ENCODE measurements at places on chromosomes 16 and 17. TPM values are rescaled to one million over a fixed set of nuclear protein-coding genes. Genes with fewer than 3 reads are reported as not detected.
A peak's percentile ranks its signal among the peaks of the same experiment; 100 is the strongest.

DPEP3 gene
- not detected for total RNA-seq

LCMT1 gene
- 90.6 TPM for total RNA-seq

KRTAP17-1 gene
- not detected for total RNA-seq

TP53TG3D gene
- total RNA-seq: 1.4 TPM

- no peak overlapping the region for H3K4me3 ChIP-seq
- H3K27me3 ChIP-seq: no peaks in the 10 kb centered on the region
- H3K4me1 ChIP-seq: peaks cover 3% of the 10 kb centered on the region
Observed at GRCh38 chr17:76644995-76645394, 1.4 kb upstream of the ST6GALNAC1 start.

- no peaks in the 10 kb centered on the region for H3K36me3 ChIP-seq
- peaks cover 60% of the 10 kb centered on the region for H3K4me1 ChIP-seq
- peak overlapping the region; percentile 74 for H3K4me3 ChIP-seq
- H3K27ac ChIP-seq: peak overlapping the region; percentile 88
Observed at GRCh38 chr17:45315648-45316433, 979 bp downstream of the MAP3K14 start.

GRCh38 chr16:11572301-11572995 lies 14.3 kb downstream of the LITAF start:
- no peak overlapping the region for H3K27ac ChIP-seq
- H3K4me3 ChIP-seq: no peak overlapping the region
- DNase-seq: no peak
- no peaks in the 10 kb centered on the region for H3K36me3 ChIP-seq
- H3K4me1 ChIP-seq: peaks cover 11% of the 10 kb centered on the region

GRCh38 chr17:75288770-75289114 lies 491 bp downstream of the SLC25A19 start:
- H3K36me3 ChIP-seq: peaks cover 14% of the 10 kb centered on the region
- no peaks in the 10 kb centered on the region for H3K27me3 ChIP-seq
- peak overlapping the region; percentile 86 for H3K4me3 ChIP-seq
- H3K4me1 ChIP-seq: peaks cover 9% of the 10 kb centered on the region

DNA sequence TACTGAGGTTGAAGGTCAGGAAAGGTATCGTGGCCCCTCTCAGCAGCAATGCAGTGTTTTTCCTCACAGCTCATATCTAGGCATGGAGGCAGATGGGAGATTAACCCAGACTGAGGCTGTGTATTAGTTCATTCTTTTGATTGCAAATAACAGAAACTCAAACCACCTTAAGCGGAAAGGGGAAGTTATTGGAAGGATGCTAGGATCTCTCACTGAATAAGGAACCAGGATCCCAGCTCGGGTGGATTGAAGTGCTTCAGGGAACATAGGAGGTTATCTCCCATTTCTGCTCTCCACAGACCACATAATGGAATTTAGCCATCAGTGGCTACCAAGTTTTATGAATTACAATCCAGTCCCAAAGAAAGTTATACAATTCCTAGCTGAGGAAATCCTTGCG lies 8.2 kb downstream of the ZNF689 start:
- H3K27me3 ChIP-seq: no peaks in the 10 kb centered on the region
- H3K4me1 ChIP-seq: no peaks in the 10 kb centered on the region
- H3K27ac ChIP-seq: no peak overlapping the region
- no peak for DNase-seq

DNA sequence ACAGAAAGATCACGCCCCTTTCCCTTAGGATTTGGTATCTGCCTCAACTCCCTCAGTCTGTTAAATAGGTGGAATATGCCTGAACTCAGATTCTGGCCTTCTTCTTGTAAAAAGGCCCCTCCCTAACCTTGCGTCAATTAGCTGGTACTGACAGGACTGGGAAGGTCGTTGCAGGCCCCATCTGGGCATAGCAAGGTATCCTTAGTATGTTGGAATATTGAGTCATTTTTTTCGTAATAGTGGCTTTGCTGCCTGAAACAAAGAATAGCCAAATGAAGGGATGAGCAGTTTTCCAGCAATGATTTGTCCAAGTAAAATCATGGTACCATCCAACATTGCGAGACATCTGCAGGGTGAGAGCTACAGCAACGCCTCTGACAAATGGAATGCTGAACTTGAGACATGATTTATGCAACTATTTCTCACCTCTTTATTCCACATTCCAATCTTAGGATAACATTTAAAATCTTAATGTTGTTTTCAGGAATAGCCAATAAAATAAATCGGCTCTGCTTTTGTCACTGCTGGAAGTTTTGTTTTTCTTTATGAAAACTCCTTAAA lies 39.3 kb upstream of the BRD7 start:
- no peak overlapping the region for H3K27ac ChIP-seq
- no peaks in the 10 kb centered on the region for H3K36me3 ChIP-seq
- H3K4me1 ChIP-seq: no peaks in the 10 kb centered on the region
- H3K27me3 ChIP-seq: no peaks in the 10 kb centered on the region
- H3K4me3 ChIP-seq: no peak overlapping the region
- no peak for DNase-seq

DNA sequence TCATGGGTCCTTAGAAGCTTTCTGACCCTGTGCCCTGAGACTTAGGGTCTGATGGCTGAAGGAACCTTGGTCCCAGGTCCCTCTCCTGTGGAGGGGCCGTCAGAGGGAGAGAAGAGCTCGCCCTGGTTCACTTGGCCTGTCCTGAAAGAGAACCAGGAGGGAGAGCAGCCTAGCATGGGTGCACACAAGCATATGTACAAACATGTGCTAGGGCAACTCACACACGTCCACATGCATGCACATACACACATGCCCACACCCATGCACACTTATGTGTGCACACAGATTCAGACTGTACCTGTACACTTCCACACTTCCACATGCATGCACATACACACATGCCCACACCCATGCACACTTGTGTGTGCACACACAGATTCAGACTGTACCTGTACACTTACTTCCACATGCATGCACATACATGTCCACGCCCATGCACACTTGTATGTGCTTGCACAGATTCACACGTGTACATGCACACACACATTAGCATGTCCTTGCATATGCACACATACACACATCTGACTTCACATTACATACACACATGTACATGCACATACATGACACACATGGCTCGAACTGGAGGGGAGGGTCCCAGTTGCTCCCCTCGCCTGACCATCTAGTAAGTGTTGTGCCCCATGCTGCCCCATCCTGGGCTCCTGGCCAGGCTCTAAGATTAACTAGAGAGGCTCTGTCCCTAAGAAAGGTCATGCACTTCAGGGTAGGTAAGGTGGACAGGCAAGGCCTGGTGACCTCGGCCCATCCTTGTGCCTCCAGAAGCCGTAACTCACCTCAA lies 122.0 kb downstream of the METRNL start:
- DNase-seq: peak; percentile 8
- no peaks in the 10 kb centered on the region for H3K27me3 ChIP-seq
- no peak overlapping the region for H3K4me3 ChIP-seq
- no peaks in the 10 kb centered on the region for H3K36me3 ChIP-seq

GRCh38 chr17:77366558-77367245 lies 225.9 kb downstream of the SEC14L1 start:
- no peak for DNase-seq
- H3K36me3 ChIP-seq: no peaks in the 10 kb centered on the region
- H3K4me1 ChIP-seq: peaks cover 50% of the 10 kb centered on the region
- H3K4me3 ChIP-seq: no peak overlapping the region
- peak overlapping the region; percentile 79 for H3K27ac ChIP-seq

- H3K27me3 ChIP-seq: no peaks in the 10 kb centered on the region
- H3K36me3 ChIP-seq: no peaks in the 10 kb centered on the region
- no peak overlapping the region for H3K27ac ChIP-seq
- peaks cover 3% of the 10 kb centered on the region for H3K4me1 ChIP-seq
Observed at GRCh38 chr17:76642994-76643393, 563 bp downstream of the ST6GALNAC1 start.

- H3K4me3 ChIP-seq: no peak overlapping the region
- H3K36me3 ChIP-seq: no peaks in the 10 kb centered on the region
- H3K27ac ChIP-seq: no peak overlapping the region
- H3K4me1 ChIP-seq: no peaks in the 10 kb centered on the region
- no peak for DNase-seq
Observed at GRCh38 chr16:65660390-65660789, 538.5 kb upstream of the CDH11 start.

GRCh38 chr16:2879854-2880508 lies 3.0 kb upstream of the FLYWCH2 start:
- no peak overlapping the region for H3K4me3 ChIP-seq
- peaks cover 6% of the 10 kb centered on the region for H3K4me1 ChIP-seq
- no peaks in the 10 kb centered on the region for H3K36me3 ChIP-seq
- H3K27me3 ChIP-seq: no peaks in the 10 kb centered on the region

- H3K4me1 ChIP-seq: no peaks in the 10 kb centered on the region
- no peak overlapping the region for H3K4me3 ChIP-seq
- H3K36me3 ChIP-seq: peaks cover 23% of the 10 kb centered on the region
- no peak for DNase-seq
Observed at GRCh38 chr17:30513346-30513745, 36.1 kb downstream of the GOSR1 start.

DNA sequence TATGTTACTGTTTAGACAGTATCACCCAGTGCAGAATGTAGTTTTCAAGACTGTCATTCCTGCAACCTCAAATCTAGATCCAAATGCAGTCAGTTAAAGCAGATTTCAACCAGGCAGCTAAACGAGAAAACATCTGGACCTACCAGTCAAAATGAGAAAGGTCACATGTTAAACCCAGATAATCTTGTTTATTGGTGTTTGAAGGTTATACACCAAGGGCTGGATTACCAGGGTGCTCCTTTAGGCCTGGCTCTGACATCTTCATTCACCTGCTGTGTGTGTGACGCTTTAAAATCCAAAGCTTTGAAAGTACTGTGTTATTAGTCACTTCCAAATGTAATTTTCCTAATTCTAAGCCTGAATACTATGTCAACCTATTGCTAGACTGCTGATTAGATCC lies 54.9 kb downstream of the IKZF3 start:
- no peaks in the 10 kb centered on the region for H3K27me3 ChIP-seq
- H3K4me1 ChIP-seq: no peaks in the 10 kb centered on the region
- H3K36me3 ChIP-seq: no peaks in the 10 kb centered on the region
- DNase-seq: no peak
- no peak overlapping the region for H3K4me3 ChIP-seq
- H3K27ac ChIP-seq: no peak overlapping the region

- peaks cover 4% of the 10 kb centered on the region for H3K4me1 ChIP-seq
- peak overlapping the region; percentile 9 for H3K27ac ChIP-seq
- no peaks in the 10 kb centered on the region for H3K27me3 ChIP-seq
- no peaks in the 10 kb centered on the region for H3K36me3 ChIP-seq
- peak; percentile 33 for DNase-seq
Observed at GRCh38 chr16:15427648-15428239, 6.6 kb upstream of the BMERB1 start.

- no peak overlapping the region for H3K4me3 ChIP-seq
- H3K4me1 ChIP-seq: no peaks in the 10 kb centered on the region
- no peak overlapping the region for H3K27ac ChIP-seq
- H3K36me3 ChIP-seq: no peaks in the 10 kb centered on the region
- H3K27me3 ChIP-seq: no peaks in the 10 kb centered on the region
Observed at GRCh38 chr17:13182450-13182849, 164.6 kb upstream of the ELAC2 start.

DNA sequence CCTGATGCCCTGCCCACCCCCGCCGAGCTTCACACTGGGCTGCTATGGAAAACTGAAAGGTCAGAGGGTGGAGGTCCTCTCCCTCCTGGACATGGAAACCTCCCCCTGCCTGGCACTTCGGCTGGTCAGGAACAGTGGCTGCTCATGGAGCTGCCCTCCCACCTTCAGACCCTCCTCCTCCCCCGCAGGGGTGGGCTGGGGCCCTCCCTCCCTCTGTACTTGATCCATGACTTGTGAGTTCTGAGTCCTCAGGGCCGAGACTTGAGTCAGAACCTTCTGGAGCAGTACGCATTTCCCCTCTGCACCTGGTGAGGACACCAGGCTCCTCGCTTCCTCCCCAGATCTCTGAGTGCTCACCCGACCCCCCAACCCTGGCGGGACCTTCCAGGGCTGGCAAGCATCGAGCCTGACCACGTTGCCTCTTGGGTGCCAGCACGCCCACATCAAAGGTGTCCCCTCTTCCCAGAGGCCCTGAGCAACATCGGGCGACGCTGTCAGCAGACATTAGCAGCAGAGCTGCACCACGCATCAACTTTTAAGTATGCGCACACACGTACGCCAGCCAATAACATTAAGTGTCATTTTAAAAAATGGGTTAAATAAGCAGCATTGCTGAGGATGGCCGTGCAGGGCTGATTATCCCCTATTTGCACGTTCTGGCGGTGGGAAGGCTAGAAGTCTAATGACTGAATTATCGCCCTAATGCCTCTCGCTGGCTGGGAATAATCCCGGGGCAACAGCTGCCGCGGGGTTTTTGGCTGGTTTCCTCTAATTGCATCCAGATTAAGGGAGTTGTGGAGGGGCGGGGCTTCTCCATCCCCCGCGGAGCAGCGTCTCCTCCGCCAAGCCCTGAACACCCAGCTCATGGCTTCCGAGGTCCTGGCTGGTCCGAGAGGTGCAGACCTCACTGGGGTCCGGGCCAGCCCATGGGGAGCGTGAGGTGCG lies 98.0 kb downstream of the TBC1D16 start:
- peaks cover 11% of the 10 kb centered on the region for H3K27me3 ChIP-seq
- H3K4me1 ChIP-seq: peaks cover 3% of the 10 kb centered on the region
- H3K27ac ChIP-seq: no peak overlapping the region
- H3K4me3 ChIP-seq: no peak overlapping the region

DNA sequence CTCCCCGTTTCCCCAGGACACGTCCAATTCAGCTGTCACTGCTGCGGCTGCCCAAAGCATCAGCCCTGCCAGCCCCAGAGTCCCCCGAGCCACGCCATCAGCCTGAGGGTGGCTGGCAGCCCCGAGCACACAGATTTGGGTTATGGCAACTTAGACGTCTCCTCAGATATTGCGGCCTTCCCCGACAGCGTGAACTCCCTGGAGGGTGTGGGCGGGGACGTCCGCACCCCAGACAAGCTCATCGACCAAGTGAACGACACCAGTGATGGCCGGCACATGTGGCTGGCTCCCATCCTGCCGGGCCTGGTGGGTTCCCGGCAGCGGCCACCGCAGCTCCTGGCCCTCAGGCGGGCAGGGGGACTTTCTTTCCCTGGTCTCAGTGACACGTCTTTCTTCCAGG lies 224.8 kb downstream of the KATNIP start:
- H3K36me3 ChIP-seq: no peaks in the 10 kb centered on the region
- H3K27ac ChIP-seq: no peak overlapping the region
- H3K4me3 ChIP-seq: no peak overlapping the region
- no peaks in the 10 kb centered on the region for H3K27me3 ChIP-seq
